ENCODE measurements at places on chromosomes 5 and 9. TPM values are rescaled to one million over a fixed set of nuclear protein-coding genes. Genes with fewer than 3 reads are reported as not detected.

MLANA gene
- total RNA-seq, result not detected

CD72 gene
- 0.90 TPM for total RNA-seq

LECT2 gene
- not detected for total RNA-seq

ROPN1L gene
- total RNA-seq, result 0.13 TPM

MEIKIN gene
- not detected for total RNA-seq

MCC gene
- total RNA-seq, result 47.4 TPM

LCN2 gene
- 48.4 TPM for total RNA-seq

SYK gene
- total RNA-seq, result 29.7 TPM

IL5 gene
- total RNA-seq, result not detected

SLIT3 gene
- total RNA-seq, result 1.7 TPM

DNA sequence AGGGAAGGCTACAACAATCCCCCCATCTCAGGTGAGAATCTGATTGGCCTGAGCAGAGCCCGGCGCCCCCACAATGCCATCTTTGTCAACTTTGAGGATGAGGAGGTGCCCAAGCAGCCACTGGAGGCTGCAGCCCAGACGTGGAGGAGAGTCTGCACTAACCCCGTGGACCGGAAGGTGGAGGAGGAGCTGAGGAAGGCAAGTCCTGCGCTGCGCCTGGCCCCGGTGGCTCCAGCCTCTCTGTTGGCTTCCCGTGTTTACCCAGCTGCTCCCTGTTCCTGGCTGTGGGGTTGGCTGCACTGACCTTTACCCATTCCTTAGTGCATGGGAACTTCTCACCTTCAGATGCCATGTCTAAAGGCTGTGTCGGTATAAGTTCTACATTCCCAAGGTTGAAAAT lies 11.0 kb upstream of the CEL start:
- no peak for DNase-seq

DNA sequence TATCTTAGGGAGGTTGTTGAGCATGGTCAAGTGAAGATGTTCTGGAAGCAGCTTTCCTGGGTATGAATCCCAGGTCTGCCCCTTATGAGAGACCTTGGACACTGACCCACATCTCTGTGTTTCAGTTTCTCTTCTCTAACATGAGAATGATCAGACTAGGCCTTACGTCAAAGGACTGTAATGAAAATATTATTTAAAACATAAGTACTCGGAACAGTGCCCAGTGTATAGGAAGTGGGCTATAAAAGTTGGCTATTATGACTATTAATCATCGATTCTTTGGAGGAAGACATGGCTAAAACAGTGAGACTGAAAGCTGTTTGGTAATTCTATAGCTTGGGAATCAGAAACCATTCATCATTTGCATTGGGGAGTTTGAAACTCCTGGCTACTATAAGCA lies 65.3 kb upstream of the MYO10 start:
- no peak for DNase-seq

- DNase-seq, result no peak
Measured at GRCh38 chr5:57955511-57955910, 472.9 kb upstream of the ACTBL2 start.

GRCh38 chr9:111195766-111196165 lies 134.3 kb downstream of the OR2K2 start:
- DNase-seq, result no peak

GRCh38 chr5:59709346-59709821 lies 184.1 kb downstream of the PDE4D start:
- DNase-seq, result no peak

- DNase-seq, result peak; percentile 69
Measured at GRCh38 chr5:59367791-59368394, 525.6 kb downstream of the PDE4D start.

DNA sequence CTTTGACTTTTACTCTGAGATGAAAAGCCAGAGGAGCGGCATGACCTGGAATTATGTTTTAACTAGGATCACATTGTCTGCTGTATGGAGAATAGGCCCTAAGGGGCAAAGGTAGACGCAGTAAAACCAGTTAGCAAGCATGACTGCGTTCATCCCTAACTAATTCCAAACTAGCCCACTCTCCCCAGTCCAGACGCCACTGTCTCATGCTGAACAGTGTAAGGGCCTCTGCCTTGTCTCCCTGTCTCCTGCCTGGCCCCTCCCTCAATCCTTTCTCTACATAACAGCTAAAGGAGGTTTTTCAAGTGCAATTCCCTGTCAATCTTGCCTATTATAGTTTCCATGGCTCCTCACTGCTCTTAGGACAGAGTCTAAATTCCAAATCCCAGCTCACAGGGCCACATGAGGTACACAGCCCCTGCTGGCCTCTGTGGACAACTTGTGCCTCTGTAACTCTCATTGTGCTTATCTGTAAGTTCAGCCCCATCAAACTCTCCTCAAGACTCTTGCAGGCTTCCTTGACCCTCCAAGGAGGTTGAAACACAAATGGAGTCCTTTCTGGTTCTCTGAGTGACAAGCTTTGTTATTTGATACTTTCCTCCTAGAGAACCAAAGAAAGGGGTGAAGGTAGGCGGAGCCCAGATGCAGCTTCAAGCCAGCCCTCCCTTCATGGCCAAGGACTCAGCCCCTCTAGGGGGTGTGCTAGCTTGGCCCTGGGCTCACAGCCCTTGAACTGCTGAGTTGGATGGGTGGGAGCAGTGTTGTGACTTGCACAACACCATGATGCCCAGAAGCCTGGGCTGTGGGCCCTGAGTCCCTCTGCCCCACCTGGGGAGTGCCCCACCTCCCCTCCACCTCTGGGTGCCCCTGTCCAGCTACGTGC lies 16.0 kb upstream of the SLC22A4 start:
- no peak for DNase-seq

- no peak for DNase-seq
Measured at GRCh38 chr9:81984928-81985327, 3.6 kb upstream of the SPATA31D1 start.

DNA sequence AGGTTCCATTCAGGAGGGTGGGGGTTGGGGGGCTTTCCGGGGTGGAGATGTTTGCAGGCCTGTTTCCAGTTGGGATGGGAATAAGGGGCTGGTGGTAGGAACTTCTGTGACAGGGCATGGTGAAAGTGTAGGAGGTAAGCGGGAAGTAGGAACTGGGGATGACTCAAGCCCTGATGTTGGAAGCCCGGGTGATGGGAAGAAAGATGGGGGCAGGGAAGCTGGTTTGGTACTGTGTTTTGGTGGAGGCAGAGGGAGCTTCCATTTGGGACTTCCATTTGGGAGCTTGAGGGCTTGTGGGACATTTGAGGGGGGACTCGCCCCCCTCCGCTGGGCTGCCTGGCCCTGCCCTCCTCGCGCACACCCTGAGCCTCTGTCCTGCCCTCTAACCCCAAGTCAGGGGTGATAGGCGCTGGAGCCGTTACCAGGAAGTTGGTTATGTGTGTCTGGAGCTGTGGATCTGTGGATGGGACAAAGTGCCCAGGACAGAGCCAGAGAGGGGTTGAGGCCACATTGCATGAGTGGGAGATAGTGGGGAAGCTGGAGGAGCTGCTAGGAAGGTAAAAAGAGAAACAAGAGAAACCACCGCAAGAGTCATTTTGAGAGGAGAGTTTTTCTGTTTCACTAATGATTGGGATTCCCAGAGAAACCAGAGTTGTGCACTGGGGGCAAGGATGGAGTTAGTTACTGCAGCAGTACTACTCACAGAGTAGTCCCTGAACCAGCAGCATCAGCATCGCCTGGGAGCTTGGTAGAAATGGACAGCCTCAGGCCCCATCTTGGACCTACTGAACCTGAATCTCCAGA lies 6.6 kb downstream of the RGS14 start:
- DNase-seq, result peak; percentile 45

DNA sequence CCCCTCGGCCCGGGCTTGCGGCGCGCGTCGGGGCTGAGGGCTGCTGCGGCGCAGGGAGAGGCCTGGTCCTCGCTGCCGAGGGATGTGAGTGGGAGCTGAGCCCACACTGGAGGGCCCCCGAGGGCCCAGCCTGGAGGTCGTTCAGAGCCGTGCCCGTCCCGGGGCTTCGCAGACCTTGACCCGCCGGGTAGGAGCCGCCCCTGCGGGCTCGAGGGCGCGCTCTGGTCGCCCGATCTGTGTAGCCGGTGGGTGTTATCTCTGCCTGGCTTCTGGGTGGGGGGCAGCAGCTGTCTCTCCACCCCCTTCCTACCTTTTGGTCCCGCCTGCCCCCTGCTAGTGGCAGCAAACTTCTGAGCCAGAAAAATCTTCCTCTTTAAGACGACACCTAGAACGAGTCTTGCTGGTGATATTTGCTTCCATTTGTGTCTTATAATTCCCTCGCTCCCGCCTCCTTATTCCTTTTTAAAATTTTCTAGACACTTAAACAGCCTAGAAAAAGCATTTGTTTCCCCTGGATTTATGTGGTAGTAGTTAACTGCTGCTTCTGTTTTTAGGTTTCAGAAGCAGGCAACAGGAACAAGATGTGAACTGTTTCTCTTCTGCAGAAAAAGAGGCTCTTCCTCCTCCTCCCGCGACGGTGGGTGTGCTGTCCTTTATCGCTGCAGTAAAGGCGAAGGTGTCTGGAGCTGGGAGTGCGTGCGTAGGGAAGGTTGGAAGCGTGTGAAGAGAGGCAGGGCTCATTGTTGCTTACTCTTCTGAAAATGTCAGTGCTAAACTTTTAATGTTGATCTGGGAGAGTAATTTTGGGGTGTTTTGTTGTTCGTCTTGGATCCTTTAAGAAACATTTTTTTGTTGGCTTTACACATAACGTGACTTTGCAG lies 554 bp downstream of the JAK2 start:
- peak; percentile 50 for DNase-seq

DNA sequence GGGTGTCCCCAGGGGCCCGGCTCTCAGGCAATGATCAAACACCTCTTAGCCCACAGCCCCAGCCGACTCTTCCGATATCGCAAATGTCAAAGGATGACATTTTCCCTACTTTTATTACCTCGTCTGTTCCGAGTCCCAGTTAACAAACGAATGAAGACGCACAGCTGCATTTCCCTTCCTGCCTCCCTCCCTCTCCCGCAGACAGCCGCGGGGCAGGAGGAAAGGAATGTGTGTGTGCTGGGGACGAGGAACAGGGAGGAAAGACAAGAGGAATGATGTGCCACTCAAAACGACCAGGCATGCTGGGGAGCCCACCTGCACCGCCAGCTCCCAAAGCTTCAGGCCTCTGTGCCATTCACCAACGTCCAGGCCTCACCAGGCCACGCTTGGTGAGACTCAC lies 125.9 kb upstream of the SARDH start:
- DNase-seq, result no peak

DNA sequence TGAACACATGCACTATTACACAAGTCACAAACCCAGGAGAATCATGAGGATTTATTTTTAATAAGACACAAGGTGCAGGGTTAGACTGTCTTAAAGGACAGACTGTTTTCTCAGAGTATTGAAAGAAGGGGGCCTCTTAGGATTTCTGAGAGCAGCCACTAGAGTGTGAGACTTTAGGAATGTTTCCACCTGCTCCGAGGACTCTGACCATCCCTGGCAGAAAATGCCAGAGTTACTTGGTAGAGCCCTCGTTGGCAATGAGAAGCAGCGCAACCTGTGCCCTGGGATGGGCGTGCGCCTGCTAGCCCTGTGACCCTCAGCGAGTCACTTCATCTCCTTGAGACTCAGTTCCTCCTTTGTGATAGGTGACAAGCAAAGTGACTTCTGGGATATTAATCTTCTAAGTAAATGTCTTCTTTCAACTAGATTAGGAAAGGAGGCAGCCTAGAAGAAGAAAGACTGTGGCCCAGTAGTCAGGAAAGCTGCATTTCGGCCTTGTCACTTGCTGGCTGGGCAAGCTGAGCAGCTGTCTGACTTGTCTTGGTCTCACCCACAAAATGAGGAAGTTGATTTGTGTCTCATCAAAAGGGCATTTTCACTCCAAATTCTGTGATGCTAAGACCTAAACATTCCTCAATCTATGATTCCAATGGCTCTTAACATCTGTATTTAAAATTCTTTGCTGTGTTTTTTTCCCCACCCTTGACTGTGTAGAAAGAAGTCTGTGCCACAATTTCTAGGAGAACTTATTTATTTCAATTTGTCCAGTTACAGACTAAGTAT lies 60.5 kb downstream of the PTCD2 start:
- peak; percentile 31 for DNase-seq

- peak; percentile 52 for DNase-seq
Measured at GRCh38 chr9:15135164-15135792, 171.7 kb downstream of the TTC39B start.

- peak; percentile 2 for DNase-seq
Measured at GRCh38 chr5:8517456-8517855, 648.5 kb downstream of the MTRR start.

DNA sequence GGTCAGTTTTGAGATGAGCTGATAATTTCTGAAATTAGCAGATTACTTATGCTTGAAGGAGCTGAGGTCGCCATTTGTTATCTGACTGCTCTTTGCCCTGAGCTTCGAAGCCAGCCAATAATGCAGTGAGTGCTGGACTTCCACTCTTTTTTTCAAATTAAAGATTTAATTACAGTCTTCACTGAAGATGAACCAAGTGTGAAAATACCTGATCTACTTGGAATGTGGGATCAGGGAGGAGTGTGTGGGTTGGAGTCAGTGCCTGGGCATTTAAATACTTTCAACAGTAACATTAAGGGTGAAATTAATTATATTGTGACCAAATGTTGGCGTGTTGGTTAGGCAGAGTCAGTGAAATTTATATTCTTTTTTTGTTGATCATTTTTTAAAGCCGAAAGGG lies 23.9 kb upstream of the DMRT3 start:
- no peak for DNase-seq

DNA sequence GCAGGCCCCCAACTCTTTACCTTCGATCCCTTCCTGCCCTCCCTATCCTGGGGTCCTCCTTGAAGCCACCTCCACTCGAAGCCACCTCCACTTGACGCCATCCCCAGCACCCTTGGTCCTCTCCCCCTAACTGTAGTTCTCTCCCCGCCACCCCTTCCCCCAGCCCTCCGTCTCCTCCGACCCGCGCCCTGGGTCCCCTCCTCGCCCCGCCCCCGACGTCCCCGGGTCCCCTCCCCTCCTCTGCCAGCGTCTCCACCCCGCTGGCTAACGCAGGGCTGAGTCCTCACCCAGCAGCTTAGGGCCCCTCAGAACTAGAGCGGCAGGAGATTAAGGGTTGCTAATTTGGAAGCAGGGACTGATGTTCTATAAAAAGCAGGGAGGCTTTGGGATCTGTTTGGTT lies 30.6 kb upstream of the ANKRD33B start:
- DNase-seq, result no peak

- DNase-seq, result no peak
Measured at GRCh38 chr5:141573489-141574121, 45.2 kb downstream of the DIAPH1 start.

DNA sequence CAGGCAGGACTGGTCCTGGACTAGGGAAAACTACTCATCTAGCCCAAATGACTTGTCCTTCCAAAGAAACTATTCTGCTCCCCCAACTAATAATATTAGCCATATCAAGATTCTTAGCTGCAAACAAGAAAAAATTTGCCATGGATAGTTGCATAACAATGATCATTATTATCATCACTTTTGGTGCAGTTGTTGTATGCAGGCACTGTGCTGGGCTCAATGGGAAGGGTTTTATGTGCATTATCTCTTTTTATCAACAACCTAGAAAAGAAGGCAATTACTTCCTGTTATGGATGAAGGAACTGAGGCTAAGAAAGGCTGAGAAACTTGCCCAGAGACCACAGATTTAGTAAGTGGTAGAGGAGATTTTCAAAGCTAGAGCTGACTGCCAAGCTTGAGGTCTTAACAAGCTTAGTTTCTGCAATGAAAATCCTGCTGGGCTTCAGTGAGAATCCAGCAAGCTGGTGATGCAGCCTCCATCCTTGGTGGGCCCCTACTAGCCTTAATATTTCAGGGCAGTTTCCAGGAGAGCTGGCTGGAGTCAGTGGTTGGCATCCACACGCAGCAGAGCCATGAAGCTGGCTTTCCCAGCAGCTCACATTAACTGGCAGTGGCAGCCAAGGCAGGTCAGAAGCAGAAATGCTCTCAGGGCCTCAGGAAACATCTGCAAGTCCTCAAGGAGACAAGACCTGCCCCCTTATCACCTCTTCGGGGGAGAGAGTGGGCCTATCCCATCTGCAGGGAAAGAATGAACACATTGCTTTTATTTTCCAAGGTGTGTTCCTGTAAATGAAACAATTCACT lies 20.5 kb upstream of the MEGF9 start:
- DNase-seq, result no peak
